ENCODE measurements at places on chromosomes 6 and 20.

DNA sequence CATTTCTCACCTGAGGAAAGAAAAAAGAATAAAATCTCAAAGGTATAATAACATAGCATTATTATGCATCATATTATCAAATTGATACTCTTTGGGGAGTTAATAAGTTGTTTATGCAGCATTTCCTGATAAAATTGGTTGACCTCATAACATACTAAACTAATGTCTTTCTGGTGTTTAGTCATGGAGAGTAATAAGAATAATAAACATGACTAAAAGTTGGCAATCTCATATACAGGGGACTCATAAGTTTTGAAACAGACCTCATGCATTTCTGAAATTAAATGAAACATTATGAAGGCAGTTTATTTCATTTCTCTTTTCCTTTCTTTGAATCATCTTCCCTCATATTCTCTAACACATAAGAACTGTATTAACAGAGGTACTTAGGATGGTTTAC is 60.5 kb upstream of the PRDM1 start:
- no peak for DNase-seq

DNA sequence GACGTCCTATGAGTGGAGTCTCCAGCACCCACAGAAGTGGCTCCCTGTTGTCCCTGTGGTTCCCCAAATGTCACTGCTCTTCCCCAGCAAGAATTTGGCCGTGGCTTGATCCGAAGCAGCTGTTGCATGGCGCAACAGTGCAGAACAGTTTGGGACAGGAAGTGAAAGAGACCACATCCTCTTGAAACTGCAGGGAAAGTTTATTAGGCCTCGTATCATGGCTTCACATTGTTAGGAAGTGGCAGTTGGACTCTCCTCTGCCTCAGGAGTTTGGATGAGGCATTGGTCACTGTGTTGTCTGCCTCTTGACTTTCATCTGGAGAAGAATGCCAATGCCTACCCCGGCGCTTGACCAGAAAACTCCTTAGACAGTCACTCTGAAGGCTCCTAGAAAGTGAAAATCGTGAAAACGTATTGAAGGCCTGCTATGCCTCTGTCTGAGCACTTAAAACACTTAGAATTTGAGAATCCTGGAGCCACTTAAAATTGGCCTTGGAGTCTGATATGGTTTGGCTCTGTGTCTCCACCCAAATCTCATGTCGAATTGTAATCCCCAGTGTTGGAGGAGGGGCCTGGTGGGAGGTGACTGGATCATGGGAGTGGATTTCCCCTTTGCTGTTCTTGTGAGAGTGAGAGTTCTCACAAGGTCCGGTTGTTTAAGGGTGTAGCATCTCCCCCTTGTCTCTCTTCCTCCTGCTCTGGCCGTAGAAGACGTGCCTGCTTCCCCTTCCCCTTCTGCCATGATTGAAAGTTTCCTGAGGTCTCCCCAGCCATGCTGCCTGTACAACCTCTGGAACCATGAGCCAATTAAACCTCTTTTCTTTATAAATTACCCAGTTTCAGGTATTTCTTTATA is 334.9 kb upstream of the JARID2 start:
- DNase-seq = no peak

GRCh38 chr6:15819226-15819625 is 156.4 kb upstream of the DTNBP1 start:
- DNase-seq = no peak

DNA sequence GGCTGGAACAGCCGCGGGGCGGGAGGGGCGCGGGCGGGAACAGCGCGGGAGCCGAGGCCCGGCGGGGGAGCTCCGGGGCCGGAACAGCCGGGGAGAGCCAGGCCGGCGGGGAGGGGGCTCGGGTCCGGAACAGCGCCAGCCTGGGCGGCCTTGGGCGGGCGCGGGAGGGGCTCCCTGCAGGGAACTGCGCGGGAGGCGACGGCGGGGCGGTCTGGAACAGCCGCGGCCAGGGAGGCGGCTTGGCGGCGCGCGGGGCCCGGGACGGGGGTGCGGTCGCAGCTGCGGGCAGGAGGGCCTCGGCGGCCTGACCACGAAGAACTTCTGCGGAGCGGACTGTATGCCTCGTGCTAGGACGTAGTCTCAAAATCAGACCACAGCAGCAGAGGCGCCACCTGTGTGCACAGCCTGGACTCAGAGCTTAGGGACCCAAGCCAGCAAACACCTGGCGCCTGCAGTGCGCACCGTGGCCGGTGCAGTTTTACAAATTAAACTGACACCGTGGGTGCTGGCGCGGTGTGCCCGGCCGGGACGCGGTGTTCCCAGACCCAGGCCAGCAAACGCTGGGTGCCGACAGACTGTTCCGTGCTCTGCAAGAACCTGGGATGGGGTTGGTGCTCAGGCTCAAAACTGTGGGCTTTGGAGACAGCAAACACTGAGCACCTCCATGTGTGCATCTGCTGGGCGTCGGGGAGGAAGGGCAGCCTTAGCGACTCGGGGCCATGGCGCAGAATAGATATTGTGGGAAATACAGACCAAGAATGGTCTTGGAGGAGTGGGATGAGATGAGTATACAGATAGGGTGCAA is 572 bp downstream of the ZNF341 start:
- peak; percentile 46 for DNase-seq

DNA sequence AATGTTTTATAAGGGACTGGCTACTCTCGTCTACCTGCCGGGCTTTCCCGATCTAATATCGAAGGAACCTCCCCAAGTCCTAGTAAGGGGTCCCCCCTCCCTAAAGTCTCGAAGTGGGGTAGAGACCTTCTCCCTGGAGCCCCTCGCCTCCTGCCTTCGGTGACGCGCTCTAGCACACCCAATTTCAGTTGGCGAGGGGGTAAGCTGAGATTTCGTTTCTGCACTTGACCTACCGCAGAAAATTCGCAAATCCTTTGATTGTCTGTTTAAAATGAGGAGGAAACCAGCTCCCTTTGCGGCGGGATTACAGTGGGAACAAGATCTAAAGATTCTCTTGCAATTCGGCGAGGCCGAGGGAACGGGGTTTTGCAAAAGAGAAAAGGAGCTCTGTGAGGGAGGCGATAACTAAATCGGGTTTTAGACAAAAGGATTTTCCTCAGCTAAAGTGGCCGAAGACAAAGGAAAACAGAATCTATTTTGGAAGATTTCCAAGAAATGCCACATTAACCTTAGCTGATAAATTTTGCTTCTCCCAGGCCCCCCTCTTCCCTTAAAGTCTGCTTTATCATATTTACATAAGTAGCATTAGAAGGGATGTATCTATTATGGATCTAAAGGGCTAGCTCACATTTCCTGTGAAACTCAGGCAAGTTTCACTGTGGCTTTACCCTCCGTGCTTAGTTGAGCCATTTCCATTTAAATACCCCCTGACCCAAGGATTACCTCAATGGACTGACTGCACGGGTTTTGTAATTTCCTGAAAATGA is 8.4 kb downstream of the SIM1 start:
- no peak for DNase-seq

DNA sequence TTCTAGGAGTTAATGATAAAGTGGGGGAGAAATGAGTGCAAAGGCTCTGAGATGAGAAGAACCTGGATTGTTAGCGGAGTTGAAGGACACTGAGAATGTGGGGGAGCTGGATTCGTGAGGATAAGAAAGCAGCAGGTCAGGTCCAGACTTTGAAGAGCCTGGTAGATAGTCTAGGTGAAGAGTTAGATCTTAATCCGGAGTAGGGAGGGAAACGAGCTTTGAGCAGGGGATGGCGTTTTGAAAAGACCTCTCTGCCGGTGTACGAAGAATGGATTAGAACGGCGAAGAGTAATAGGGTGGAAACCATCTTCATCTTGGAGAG is 487 bp upstream of the PHF20 start:
- DNase-seq = no peak

DNA sequence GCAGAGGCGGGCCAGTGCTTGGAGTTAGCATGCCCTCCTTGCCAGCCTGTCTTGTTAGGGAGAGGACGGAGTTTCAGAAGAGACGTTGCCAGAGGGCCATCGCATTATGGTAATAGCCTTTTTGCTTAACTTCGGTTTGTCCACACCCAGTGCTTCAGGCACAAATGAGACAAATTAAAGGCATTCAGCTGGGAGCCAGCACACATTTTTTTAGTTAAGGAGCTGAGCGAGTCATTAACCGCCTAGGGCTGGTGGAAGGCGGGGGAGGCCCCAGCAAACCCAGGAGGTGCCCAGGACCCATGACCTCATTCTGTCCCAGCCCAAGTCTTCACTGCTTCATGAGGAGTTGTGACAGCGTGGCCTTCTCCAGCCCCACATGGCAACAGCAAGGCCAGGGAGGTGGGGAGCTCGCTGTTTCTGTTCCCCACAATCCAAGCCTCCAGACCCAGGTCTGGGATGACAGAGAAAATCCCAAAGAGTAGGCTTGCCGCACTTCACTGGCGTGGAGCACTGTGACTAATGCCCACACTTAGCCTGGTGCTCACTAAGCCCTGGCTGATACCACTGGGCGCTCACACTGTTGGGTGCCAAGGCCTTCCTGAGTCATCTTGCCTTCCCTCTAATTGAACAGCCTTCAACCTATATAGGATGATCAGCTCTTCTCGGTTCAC is 237.1 kb downstream of the ANKRD60 start:
- no peak for DNase-seq

DNA sequence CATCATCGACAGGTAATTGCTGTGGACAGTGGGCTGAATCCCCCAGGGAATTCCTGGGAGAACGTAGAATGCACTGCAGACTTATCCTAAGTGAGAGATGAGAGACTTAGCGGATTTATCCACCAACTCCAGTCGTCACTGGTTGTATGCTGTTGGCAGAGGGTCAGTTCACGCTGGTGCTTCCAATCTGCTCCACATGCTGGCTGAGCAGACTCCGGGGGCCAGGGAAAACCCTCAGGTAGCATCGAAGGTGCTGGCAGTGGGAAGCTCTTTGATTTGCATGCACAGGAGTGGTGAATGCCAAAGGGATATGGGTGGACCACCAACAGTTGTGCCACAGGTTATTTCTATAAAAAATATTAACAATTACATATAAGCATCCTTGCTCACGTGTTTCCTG is 20.2 kb downstream of the TTLL9 start:
- DNase-seq = no peak

GRCh38 chr20:17595856-17596255 is 26.0 kb downstream of the DSTN start:
- DNase-seq = no peak

GRCh38 chr6:53259860-53260580 is 88.7 kb downstream of the ELOVL5 start:
- DNase-seq = no peak

DNA sequence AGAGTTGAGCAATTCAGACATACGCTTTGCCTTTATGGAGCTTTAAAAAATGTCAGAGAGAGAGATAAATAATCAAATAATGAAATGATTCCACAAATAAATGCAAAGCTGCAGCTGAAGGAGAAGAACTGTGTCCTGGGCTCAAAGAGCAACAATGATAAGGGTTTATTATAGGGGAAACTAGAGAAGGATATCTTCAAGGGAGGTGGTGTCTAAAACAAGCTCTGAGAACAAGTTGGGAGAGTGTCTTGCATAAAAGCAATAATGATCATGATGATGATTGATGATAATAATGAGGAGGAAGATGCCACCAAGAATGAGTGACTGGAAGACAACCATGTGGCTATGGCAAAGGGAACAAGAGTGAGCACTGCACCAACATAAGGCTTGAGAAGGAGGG is 164.3 kb downstream of the KIF16B start:
- DNase-seq = no peak

GRCh38 chr6:151043944-151044343 is 178.4 kb downstream of the MTHFD1L start:
- no peak for DNase-seq

DNA sequence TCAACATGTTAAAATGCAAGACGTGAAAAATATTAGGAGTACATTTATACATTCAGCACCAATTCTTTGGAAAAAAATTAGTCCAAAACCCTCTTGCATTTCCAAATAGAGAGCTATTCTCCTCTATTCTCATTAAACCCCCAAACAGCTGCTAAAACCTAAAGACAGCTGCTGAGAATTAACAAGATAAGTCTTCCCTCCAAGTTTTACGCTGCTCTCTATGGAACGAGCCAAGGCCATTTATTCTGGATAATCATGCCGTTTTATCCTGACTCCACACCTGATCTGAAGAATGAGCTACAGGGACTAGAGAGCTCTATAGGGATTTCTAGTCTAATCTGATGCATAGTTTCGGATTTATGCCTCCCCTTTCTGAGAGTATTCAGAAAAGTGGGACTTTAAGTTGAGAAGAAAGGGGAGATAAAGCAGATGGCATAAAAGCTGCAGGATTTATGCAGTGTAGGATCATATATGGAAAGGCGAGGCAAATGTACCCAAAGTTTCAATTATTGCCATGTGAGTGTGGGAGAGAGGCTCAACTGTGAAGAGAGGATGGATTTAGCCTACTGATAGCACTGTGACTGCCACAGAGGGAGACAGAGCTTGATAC is 64.7 kb upstream of the HS3ST5 start:
- DNase-seq = no peak

DNA sequence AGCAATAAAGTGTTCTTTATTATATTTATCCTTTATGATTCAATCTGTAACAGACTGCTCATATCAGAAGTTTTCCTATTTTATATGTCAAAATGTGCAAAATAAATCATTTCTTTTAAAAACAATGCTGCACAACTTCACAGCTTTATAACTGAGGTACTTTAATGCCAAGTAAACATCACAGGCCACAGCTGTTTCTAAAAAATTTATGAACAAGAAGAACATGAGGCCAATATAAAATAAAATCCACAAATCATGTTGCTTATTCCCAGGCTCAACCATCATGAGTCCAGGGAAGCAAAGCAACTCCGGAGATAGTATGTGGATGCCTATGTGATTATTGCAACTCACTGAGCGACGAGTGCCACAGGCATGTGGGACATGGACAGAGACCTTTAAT is 195.5 kb downstream of the ISM1 start:
- DNase-seq = no peak

- no peak for DNase-seq
These were observed 15.2 kb upstream of the TAGAP start for GRCh38 chr6:159059885-159060506.

- DNase-seq = no peak
These were observed 137.5 kb upstream of the SLC24A3 start for GRCh38 chr20:19074828-19075516.

GRCh38 chr6:113011389-113011788 is 664.3 kb downstream of the RFPL4B start:
- no peak for DNase-seq

GRCh38 chr6:157240059-157240959 is 83.0 kb downstream of the TMEM242 start:
- no peak for DNase-seq

- no peak for DNase-seq
These were observed 32.5 kb upstream of the ASCC3 start for GRCh38 chr6:100913400-100914276.

DNA sequence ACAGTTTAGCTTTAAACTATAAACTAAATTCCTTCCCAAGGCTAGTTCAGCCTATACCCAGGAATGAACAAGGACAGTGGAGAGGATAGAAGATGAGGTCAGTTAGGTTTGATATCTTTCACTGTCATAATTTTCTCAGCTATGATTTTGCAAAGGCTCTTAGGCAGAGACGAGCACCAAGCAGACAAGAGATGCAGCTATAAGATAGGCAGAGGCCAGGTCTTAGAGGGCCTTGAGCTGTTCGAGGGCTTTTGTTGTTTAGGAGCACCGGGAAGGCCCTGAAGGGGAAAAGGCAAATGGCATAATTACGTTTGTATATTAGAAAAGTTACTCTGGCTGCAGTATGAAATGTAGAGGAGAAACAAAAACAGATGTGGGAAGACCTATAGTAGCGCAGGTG is 59.8 kb downstream of the DOP1A start:
- no peak for DNase-seq

All from stimulated activated CD8-positive, alpha-beta memory T cell treated with anti-CD3 and anti-CD28 coated beads, Interleukin-4, amount 100 ng/mL, for 4 hours (primary cell).